ENCODE measurements at places on chromosomes 3 and 15.

- DNase-seq, result no peak
These were observed 33.9 kb downstream of the IQSEC1 start for GRCh38 chr3:13039213-13039896.

DNA sequence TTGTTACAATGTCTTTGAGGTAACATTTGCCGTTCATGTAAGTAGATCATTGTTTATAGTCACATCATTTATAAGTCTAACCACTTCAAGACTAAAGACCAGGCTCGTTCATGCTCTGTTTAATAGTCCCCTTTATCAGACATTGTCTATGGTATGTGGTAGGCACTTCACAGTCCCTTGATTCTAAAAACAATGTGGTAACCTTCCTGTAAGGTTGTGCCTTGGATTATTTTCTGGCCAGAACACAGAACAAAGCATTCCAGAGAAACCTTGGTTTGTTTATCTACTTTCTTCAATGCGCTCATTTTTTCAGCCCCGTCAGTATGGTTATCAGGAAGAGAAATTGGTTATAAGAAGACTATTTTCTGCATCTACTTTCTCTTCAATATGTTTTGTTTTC is 16.3 kb upstream of the ST3GAL6 start:
- no peak for DNase-seq

- no peak for DNase-seq
These were observed 271.6 kb downstream of the CHL1 start for GRCh38 chr3:468172-468571.

DNA sequence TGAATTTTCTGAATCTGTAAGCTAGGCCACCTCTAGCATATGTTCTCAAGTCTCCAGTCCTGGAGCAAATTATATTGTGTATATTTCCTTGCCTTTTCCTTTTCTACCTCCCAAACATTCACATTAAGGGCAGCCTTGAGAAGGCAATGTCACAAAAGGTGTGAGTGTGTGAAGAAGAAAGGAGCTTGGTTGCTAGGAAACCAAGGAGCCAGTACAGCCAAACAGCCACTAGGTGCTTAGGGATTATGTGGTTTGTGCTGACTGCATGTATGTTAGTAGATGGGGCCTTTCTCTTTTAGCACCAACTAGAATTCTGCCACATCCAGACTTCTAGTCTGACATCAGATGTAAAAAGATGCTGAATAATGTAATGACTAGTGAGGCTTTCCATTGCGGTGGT is 118.8 kb upstream of the DAZL start:
- DNase-seq, result no peak

DNA sequence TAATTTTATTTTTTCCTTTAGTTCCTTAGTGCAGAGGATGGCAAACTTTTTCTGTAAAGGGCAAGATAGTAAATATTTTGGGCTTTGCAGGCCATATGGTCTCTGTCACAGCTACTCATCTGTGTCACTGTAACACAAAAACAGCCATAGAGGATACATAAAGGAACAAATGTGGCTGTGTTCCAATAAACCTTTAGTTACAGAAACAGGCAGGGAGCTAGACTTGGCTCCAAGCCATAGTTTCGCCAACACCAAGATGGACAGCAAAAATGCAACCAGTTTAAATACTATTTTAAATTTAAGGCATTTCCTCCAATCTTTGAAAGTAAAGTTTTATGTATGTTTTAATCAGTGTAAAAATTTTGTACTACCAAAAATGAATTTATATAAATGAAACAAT is 753.4 kb downstream of the FHIT start:
- no peak for DNase-seq
